ENCODE measurements at places on chromosomes 4 and X.

DNA sequence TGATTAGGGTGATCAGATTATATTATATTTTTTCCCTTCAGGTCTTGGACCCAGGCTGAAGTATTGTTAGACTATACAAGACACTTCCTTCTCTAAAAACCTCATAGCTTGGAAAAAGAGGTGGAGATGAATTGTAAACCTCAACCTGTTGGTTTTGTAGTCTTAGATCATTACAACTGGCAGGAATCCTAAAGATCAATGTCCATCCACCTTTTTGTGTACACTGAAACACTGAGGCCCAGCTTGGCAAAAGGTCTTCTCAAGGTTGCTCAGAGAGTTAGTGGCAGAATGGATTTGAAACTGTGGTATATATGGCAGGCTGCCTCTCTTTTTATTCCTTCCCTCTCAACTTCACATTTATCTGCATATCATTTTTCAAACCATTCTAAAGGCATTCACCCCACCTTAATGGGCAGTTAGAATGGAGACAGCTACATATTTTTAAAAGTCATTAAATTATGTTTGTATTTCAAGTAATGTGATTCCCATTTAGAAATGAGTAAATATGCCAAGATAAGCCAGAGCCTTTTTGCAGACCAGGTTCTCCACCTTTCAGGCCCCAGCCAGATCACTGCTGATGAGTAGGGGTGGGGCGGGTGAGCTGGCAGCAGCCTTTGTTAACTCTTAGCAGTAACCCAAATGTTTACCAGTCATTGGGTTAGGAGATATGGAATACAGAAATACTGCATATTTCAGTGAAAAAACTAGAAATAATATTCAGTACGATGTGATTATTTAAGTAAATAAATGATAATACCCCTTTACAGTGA lies 243.2 kb upstream of the F9 start:
- no peak for DNase-seq

DNA sequence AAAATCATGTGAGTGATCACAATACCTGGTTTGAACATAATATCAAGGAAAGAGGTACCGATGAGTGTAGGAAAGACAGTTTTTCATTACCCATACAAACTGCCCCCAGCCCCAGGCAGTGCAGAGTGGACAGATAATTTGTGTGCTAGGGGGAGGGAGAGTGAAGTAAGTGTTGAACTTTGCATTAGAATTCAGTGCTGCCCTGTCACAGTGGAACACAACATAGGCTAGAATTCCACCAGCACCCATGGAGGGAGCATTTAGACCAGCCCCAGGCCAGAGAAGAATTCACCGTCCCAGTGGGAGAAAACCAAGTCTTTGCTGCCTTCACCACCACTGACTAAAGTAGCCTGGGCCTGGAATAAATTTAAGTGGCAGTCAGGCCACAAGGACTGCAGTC lies 107.3 kb downstream of the SCLT1 start:
- no peak for DNase-seq

GRCh38 chr4:10461091-10461849 lies 4.0 kb upstream of the ZNF518B start:
- peak; percentile 6 for DNase-seq

DNA sequence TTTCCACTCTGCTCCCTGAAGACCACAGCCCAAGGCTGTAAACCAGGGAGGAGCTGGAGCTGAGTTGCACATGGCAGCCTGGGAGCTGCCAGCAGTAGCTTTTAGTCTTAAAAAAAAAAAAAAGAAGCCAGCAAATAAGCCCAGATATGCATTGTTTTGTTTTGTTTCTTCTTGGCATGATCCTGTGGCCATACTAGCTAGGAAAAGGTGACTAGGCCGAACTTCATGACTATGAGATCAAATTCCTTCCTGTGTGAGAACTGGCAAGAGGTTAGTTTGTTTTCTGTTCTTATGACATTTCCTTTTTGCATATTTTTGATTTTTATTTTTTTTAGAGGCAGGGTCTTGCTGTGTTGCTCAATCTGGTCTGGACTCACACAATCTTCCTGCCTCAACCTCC lies 323.3 kb downstream of the DCTD start:
- no peak for DNase-seq

GRCh38 chrX:150525061-150525919 lies 43.1 kb upstream of the MTM1 start:
- DNase-seq: no peak

GRCh38 chr4:69360271-69360670 lies 80.0 kb downstream of the UGT2B28 start:
- DNase-seq: no peak

- peak; percentile 55 for DNase-seq
These were observed 83.5 kb downstream of the NPNT start for GRCh38 chr4:105978684-105979296.

DNA sequence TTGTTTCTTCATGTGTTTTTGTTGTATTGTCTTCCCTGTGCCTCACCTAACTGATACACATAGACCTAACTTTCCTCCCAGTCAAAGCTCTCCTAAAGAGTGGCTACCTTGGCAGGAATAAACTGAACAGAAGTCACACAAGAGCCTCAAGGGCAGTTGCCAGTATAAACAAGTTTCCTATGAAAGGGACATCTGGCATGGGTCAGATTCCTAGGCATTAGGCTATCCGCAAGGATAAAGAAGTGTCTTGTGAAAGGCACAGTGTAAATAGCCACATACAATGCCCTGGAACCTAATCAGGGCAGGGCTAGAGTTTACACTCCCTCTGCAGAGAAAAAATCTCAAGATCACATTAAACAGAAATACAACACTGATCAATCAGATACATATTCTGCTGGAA lies 220.8 kb downstream of the SPANXN3 start:
- DNase-seq: no peak

DNA sequence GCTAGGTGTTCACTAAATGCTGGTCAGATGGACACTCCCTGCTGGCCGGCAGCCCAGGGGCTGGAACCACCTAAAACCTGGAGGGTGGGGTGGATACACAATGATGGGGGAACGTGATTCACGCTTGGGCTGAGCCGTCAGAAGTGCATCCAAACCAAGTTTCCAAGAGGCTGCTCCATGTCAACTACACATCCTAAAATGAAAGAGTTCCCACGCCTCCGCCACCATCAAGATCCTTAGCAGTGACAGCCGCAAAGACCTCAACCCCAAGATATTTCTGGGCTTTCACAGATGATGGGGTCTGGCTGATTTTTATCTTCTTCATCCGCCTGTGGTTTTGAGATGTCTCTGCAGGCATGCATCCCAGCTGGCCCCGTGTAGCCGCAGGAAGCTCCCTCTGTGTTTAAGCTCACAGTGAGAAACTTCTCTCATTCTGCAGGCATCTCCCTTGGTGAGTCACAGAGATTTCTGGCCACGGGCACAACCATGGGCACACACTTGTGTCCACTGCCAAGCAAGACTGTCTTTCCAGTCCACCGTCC lies 84.4 kb downstream of the HTRA3 start:
- peak; percentile 24 for DNase-seq

DNA sequence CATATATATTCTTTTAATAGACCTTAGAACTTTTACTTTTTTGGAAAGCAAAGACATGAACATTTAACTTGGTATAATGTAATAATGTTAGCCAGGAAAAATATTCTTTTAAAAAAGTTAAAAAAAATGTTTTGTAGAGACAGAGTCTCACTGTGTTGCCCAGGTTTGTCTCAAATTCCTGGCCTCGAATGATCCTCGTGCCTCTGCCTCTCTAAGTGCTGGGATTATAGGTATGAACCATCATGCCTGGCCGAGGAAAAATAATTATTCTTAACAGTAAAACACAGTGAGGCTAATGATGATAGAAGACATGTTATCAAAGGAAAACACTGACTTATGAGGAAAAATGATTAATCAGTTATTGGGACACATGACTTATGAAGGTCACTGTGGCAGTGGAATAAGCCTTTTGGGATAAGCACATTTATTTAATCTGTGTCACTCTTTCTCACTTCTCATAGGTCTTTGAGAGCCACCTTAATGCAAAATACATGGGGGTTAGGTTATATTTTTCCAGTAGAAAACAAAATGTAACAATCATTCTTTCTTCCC lies 6.0 kb upstream of the BMP2K start:
- no peak for DNase-seq
